ENCODE measurements at places on chromosomes 3 and 15. TPM values are rescaled to one million over a fixed set of nuclear protein-coding genes. Genes with fewer than 3 reads are reported as not detected.

Gene UNC45A
- total RNA-seq, result 80.0 TPM

Gene PLA2G4E
- total RNA-seq, result not detected

Gene MUC13
- not detected for total RNA-seq

Gene GRAMD2A
- not detected for total RNA-seq

Gene IQCF5
- not detected for total RNA-seq

Gene FGD5
- not detected for total RNA-seq

Gene PCOLCE2
- total RNA-seq, result 9.0 TPM

Gene CSTA
- not detected for total RNA-seq

Gene FHIT
- total RNA-seq, result 4.8 TPM

Gene SYNPR
- total RNA-seq, result not detected

Gene CPNE4
- total RNA-seq, result not detected

Gene EIF5A2
- 21.4 TPM for total RNA-seq

Gene EPHB1
- 0.67 TPM for total RNA-seq

Gene CEP19
- 4.7 TPM for total RNA-seq

Gene SLC28A2
- total RNA-seq, result not detected

Gene ANKRD63
- total RNA-seq, result not detected

Gene AGBL1
- 1.1 TPM for total RNA-seq

Gene SHF
- total RNA-seq, result 3.2 TPM

Gene KLF15
- total RNA-seq, result 8.8 TPM

Gene SH2D7
- not detected for total RNA-seq

Gene SKOR1
- under 0.01 TPM for total RNA-seq

Gene EXOG
- total RNA-seq, result 17.6 TPM

Gene SCN11A
- total RNA-seq, result not detected

Gene CYP8B1
- not detected for total RNA-seq

Gene LRRIQ4
- total RNA-seq, result under 0.01 TPM

Gene UCN2
- total RNA-seq, result 2.9 TPM

Gene DZIP1L
- 26.6 TPM for total RNA-seq

Gene COL7A1
- 1.8 TPM for total RNA-seq

Gene KLF13
- total RNA-seq, result 59.6 TPM

Gene KBTBD8
- total RNA-seq, result 0.73 TPM

Gene LRRC2
- 2.0 TPM for total RNA-seq

Gene MAGI1
- total RNA-seq, result 2.7 TPM

Gene SEMA3G
- not detected for total RNA-seq

Gene GPR15
- not detected for total RNA-seq

Gene HAPLN3
- 3.6 TPM for total RNA-seq

Gene CAPN3
- total RNA-seq, result 720 TPM

Gene CMTM6
- 69.6 TPM for total RNA-seq

Gene TMEM207
- not detected for total RNA-seq

Gene MCCC1
- total RNA-seq, result 19.6 TPM

Gene MYEF2
- total RNA-seq, result 5.7 TPM

Gene CRYGS
- 1.4 TPM for total RNA-seq

Gene HDAC11
- 8.3 TPM for total RNA-seq

Gene RASGRP1
- not detected for total RNA-seq

Gene PGBD4
- total RNA-seq, result 1.7 TPM

Gene SLC51B
- total RNA-seq, result not detected

Gene SNTN
- total RNA-seq, result not detected

Gene STAB1
- total RNA-seq, result under 0.01 TPM

Gene CCDC13
- total RNA-seq, result 0.31 TPM

Gene FBXL22
- total RNA-seq, result under 0.01 TPM

Gene CELSR3
- 0.46 TPM for total RNA-seq

Gene THPO
- total RNA-seq, result not detected

Gene KNG1
- total RNA-seq, result not detected

Gene PLOD2
- total RNA-seq, result 39.3 TPM

Gene UROC1
- not detected for total RNA-seq

Gene TMEM158
- 2.4 TPM for total RNA-seq

Gene NLGN1
- total RNA-seq, result 106 TPM

Gene ROPN1
- 5.3 TPM for total RNA-seq
